ENCODE measurements at places on chromosomes 16 and 17.

GRCh38 chr17:20920095-20920814 is 122.6 kb downstream of the USP22 start:
- no peak for ATAC-seq

DNA sequence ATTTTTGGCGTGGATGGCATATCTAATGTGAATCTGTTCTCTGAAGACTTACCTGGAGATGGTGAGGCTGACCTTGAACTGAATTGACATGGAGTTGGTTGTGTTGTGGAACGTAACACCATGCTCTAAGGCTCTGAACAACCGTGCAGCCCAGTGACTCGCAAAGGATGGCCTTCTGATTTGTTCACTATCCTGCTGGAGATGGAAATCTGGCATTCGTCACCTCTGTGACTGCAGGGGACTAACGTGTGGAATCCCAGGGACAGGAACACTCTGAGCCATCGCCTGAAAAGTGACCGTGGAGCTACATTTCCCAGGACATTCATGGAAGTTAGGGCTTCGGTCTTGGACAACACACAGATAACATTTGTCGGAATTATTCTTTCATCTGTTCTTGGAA is 61.1 kb downstream of the BANP start:
- ATAC-seq, result no peak

DNA sequence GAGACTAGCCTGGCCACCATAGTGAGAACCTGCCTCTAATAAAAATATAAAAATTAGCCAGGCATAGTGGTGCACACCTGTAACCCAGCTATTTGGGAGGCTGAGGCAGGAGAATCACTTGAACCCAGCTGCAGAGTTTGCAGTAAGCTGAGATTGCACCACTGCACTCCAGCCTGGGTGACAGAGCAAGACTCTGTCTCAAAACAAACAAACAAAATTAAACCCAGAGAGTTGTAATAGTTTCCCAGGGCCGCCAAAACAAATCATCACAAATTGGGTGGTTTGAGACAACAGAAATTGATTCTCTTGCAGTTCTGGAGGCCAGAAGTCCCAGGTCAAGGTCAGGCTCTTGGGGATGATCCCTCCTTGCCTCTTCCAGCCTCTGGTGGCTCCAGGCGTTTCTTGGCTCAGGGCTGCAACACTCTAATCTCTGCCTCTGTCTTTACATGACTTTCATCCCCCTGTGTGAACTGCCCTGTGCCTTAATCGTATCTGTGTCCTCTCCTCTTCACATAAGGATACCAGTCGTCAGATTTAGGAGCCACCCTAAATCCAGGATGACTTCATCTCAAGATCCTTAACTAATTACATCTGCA is 100.3 kb upstream of the NOL11 start:
- ATAC-seq, result no peak

DNA sequence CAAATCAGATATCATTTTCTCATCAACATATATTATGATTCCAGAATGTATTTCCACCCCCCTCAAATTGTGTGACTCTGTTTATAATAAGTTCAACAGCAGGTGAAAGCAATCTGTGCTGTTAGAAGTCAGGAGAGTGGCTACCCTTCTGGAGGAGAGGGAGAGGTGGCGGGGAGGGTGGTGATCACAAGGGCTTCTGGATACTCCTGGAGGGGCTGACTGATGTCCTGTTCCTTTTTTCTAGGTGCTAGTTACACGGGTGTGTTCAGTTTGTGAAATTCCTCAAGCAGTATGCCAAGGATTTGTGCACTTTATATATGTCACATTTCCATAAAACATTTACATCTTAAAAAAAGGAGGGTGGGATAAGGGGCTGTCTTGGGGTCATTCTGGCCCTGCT is 119.1 kb downstream of the IRF8 start:
- no peak for ATAC-seq

- ATAC-seq, result no peak
Measured at GRCh38 chr17:49369089-49369488, 7.0 kb upstream of the ZNF652 start.

- peak; percentile 89 for ATAC-seq
Measured at GRCh38 chr17:3558603-3559269, 1.1 kb upstream of the TRPV3 start.

DNA sequence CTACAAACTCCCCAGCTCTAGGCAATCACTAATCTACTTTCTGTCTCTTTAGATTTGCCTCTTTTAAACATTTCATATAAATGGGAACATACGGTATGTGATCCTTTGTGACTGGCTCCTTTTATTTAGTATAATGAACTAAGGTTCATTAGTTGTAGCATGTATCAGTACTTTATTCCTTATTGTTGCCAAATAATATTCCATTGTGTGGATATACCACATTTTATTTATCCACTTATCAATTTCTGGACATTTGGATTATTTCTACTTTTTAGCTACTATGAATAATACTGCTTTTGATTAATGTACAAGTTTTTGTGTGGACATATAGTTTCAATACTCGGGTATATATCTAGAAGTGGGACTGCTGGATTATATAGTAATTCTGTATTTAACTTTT is 7.9 kb downstream of the DDX19B start:
- no peak for ATAC-seq

DNA sequence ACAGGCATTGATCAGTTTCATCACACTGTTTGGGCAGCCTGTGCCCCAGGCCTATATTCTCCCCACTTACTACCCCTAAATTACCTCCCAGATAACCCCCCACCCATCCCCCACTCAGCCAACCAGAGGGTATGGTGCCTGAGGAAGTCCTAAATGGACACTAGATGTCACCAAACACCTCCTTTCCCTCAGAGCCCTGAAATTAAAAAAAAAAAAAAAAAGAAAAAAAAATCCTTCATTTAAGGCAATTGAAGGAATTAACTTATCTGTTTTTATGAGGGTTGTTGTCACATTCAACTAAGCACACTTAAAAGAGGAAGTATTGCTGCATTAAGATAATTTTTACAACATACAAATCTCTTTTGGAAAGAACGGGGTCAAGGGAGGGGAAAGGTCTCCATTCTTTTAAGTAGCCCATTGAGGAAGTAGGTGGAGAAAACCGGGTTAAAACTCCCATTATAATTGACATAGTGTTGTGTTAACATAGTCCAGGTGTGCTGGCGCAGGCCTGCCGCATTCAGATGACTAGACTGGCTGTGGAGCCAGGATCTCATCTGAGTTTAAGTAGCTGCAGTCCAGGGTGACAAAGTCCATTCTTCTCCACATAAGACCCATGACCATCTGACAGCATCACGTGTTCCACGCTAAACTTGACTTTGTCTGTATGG is 46.3 kb downstream of the SNX11 start:
- ATAC-seq, result no peak

- ATAC-seq, result peak; percentile 53
Measured at GRCh38 chr16:56423584-56424403, 1.6 kb downstream of the AMFR start.

- no peak for ATAC-seq
Measured at GRCh38 chr16:50208460-50208931, 55.4 kb downstream of the TENT4B start.

- ATAC-seq, result no peak
Measured at GRCh38 chr16:85918436-85918835, 19.5 kb downstream of the IRF8 start.

DNA sequence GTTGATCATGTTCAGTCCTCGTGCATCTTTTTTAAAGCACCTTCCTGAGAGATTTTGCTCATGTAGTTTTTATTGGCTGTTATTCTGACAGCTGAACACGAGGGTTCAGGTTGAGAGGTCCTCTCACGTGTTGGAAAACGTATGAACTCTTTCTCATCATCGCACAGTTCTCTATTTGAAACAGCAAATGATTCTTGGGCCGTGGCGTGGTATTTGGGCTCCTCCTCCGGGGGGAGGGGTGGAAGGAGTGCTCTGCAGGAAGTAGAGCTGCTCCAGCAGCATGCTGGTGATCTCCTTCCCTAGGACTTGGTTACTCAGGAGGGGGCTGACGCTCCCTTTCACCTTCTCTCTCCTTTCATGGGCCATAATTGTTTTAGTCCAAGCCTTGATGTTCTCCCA is 70.4 kb downstream of the KSR1 start:
- ATAC-seq, result peak; percentile 87

DNA sequence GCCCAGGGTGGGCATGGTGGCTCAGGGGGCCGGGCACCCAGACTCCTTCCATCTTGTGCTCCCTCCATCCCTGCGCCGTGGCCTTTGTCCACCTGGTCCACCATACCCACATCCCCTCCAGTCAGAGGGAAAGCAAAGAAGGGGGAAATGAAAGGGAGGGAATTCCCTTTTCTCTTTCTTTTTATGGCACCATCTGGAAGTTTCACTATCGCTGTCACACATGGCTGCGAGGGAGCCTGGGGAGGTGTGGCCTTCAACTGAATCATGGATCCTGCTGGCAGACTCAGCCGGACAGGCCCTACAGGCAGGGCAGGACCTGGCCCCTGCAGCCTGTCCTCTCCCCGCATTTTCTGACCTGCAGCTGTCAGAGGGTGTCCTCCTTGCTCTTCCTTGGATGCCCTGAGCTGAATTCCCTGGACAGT is 6.2 kb downstream of the SLC12A3 start:
- ATAC-seq, result peak; percentile 69

DNA sequence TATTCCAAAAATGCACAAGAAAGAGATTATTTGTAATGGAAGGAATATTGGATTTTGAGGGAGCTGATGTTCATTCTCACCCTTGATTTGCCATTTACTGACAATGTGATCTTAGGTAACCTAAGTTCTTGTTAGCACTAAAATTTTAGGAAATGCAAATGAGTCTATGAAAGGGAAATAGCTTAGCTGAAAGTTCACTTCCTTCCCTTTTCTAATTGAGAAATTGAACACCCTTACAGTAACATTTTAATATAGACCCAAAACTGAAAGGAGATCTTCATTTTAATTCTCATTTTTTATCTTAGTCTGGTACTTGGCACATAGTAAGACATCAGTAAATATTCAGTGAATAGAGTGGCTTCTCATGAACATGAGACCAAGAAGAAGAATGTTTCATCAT is 10.9 kb upstream of the WSB1 start:
- ATAC-seq, result no peak

DNA sequence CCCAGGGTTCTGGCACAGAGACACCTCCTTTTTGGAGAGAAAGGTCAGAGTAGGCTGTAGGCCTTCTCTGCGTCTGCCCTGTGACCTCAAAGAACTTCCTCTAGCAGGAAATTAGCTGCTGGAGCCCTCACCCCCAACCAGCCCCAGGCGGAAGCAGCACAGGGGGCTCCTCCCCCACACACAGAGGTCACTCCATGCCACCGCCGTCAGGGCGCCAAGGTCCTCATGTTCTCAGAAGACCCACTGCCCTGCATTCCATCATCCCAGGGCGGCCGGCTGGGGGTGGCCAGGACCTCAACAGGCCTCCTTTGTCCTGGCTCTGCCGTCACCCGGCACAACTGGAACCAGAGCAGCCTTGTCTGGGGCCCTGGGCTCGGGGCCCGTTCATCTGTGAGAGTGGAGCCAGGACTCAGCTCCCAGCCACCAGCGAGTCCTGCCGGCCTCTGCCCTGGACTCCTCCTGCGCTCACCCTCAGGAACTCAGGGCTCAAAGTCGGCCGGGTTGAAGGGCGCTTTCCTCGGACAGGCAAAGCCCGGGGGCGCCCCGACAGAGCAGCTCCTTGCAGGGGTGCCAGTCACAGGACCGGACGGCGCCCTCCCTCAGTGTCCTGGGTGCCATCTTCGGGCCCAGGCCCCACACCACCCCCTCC is 1.2 kb downstream of the TMC6 start:
- peak; percentile 17 for ATAC-seq

- ATAC-seq, result no peak
Measured at GRCh38 chr16:10551881-10552280, 28.5 kb downstream of the EMP2 start.

GRCh38 chr16:19137201-19138128 is 23.7 kb downstream of the ITPRIPL2 start:
- ATAC-seq, result no peak

- ATAC-seq, result no peak
Measured at GRCh38 chr16:58684001-58684353, 593 bp downstream of the SLC38A7 start.

- no peak for ATAC-seq
Measured at GRCh38 chr17:79811011-79811867, 14.4 kb upstream of the CBX8 start.

GRCh38 chr17:80696456-80696855 is 151.8 kb downstream of the RPTOR start:
- ATAC-seq, result no peak

DNA sequence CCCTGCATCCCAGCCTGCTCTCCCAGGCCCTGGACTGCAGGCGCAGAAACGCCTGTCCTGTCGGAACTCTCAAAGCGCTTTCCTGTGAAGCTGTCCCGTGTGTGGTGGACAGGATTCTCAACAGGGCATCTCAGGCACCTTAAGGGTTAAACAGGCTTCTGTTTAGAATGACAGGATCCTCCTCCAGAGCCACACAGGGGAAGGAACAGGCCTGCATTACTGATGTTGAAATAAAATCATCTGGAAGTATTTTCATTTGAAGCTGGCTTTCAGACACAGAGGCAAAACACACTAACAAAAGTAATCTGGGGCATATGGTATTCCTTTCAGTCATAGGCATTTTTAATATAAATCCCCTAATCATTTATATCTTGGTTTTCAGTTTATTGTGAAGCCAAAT is 7.4 kb downstream of the HS3ST3A1 start:
- ATAC-seq, result no peak

DNA sequence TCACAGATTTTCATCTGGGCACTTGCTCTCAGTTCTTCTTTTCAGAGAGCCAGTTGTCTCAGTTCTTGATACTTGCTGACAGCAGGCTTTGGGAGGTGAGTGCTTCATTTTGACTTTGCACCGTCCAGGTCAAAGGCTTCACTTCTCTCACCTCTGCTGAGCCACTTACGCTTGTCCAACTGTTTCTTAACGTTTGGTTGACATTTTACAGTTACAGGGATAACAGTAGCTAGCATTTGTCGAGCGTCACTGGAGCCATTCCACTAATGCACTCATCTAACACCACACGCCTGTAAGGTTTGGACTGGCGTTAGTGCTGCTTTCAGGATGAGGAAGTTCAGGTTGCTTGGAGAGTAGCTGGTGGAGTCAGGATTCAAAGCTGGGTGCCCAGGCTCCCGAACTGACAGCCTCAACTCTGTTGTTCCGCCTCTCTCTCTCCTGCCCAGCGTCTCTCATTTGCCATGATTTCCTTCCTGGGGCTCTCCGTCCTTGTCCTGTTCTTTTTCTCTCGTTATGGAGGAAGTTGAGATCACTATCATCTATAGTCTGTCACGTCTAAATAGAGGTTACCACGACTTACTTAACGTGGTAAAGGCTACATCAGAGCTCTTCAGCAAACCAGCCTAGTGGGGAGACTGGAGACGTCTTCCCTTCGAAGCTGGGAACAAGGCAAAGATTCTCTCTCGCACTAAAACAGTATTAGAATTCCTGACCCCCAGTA is 220.8 kb downstream of the RPTOR start:
- ATAC-seq, result no peak

- ATAC-seq, result peak; percentile 78
Measured at GRCh38 chr17:77542551-77543490, 402.1 kb downstream of the SEC14L1 start.

- no peak for ATAC-seq
Measured at GRCh38 chr17:40287159-40287493, 553 bp upstream of the CDC6 start.

DNA sequence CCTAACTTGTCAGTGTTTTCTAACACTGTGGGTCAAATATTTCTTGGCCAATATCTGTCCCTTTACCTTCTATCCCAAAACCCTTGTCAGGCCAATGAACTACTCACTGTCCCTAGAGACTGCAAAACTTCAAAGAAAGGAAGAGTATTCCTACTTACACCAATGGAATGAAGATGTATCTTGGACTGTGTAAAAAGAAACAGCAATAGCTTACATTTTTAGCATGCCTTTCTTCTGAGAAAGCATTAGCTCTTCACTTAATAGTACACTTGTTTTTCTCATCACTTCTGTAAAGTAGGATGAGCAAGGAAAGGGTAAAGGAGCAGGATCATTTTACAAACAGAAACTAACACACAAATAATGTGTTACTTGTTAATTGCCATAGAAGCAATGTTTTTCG is 73.9 kb downstream of the STH start:
- ATAC-seq, result no peak

Measured in stimulated activated memory B cell treated with anti-CD40 and anti-IgM and Interleukin-4, amounts not matched to agents 10 μg/mL and 1 μg/mL and 100 μg/mL, for 72 hours (primary cell).